ENCODE measurements at places on chromosomes 4 and X.

GRCh38 chr4:145920205-145920604, 18.4 kb downstream of the ZNF827 start:
- DNase-seq, result no peak

DNA sequence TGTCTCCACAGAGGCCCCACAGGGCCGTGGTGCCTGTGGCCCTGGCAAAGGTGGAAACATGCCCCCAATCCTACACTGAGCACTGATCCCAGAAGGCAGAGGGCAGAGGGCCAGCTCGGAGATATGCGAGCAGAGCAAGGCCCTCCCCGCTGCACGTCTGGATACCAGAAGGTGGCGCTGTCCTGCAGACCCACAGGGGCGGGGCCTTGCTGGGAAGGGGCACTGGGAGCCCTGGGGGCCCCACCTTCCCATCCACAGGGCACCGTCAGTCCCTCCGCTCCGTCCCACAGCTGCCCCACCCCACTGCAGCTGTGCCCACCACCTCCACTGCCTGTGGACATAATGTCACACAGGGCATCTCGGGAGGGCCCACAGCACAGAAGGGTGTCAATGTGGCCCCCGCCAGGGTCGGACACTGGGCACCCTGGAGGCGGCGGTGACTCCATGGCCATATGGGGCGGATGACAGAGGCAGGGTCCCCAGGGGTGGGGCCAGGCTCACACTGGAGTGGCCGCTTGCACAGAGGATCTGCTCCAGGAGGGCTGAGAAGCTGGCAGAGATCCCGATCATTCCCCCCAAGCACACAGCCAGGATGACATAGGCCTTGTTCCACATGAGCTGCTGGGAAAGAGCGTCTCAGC, 4.8 kb downstream of the SLC49A3 start:
- no peak for DNase-seq

DNA sequence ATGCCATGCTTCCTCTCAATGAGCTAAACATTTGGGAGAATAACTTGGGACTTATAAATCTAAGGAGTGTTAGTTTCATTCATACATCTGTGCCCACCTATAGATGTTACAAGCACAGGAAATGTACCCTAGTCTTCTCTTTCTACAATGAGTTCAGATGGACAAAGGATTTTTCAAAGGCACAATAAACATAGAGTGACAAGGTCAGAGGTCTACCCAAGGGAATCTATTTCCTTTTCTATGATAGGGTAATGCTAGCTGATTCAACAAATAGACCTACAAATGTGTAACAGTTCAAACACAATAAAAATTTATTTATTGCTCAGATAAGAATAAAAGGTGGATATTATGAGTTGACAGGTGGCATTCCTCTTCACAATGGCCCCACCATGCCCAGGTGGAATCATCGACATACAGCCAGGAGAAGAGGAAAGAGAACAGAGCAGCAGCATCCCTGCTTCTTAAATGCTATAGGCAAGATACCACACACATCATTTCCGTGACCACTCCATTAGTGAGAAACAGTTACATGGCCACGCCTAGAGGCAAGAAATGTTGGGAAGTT, 421.8 kb downstream of the HNRNPD start:
- DNase-seq, result no peak

DNA sequence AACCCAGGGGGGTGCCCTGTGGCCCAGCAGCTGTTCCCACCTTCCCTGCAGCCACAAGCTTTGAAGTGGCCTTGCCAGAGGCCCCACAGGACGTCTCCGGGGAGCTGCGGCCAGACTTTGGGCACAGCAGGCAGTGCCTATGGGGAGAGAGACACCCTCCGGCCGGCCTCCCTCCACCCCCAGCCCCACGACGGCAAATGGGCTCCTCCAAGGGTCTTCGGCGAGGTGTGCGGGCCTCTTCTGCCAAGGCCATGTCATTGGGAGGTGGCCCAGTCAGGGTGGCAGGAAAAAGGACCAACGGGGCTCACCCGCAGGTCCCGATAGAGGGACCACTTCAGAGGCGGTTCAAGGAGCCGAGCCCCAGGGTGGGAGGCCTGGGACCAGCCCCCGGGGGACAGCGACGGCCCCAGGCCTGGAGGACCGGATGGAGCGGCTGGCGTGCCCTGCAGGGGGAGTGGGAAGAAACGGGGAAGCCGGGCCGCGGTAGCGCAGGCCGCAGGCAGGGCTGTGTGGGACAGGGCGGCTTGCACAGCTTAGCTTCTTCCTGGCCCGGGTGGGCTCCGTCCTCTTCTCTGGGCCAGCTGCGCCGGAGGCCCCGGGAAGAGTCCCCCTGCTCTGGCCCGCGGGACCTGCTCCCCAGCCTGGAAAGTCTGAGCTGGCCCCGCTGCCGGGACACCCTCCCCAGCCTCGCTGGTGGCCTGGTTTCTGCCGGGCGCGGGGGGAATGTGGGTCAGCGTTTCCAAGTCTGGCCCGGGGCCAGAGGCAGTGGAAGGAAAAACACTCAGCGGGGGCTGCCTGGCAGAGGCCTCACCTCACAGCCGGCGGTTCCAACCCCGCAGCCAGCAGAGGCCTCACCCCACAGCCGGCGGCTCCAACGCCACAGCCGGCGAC, 21.9 kb upstream of the SPON2 start:
- no peak for DNase-seq

- DNase-seq, result no peak
These were observed 51.7 kb upstream of the CHRDL1 start for GRCh38 chrX:110847334-110847733.

GRCh38 chrX:46327566-46328115, 217.6 kb downstream of the ZNF674 start:
- no peak for DNase-seq
